ENCODE measurements at places on chromosomes 3 and 15. TPM values are rescaled to one million over a fixed set of nuclear protein-coding genes. Genes with fewer than 3 reads are reported as not detected.

Gene MBD4
- total RNA-seq: 57.6 TPM

Gene KCNH8
- total RNA-seq: not detected

GRCh38 chr3:99499235-99500158 lies 138.9 kb upstream of the COL8A1 start:
- DNase-seq: no peak

- no peak for DNase-seq
Measured at GRCh38 chr3:129106866-129107565, 14.6 kb downstream of the RAB43 start.

DNA sequence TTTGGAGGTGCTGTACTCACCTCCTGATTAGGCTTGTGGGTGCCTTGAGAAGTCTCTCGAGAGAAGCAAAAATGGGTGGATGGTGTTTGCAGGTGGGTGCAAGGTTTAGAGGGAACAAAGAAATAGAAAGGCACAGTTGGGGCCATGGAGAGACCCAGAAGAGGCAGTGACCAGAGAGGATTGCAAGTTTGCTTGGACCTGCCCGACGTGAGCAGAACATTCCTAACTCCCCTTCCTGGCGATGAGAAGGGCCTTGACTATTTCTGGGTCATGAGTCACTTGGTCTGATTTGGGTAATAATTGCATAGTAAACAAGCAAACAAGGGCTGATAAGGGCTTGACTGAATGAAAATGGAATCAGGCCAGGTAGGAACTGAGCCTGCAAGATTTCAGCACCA lies 7.0 kb upstream of the CTSH start:
- no peak for DNase-seq

DNA sequence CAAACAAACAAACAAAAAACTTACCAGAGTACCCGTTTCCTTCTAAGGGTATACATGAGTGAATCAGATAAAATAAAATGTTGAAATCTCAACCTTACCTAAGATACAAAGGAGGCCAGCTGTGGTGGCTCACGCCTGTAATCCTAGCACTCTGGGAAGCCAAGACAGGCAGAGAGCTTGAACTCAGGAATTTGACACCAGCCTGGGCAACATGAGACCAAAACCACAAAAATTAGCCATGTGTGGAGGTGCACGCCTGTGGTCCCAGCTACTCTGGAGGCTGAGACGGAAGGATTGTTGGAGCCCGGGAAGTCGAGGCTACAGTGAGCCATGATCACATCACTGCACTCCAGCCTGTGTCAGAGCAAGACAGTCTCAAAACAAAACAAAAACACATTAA lies 11.0 kb upstream of the FAM219B start:
- DNase-seq: no peak

GRCh38 chr15:90936823-90937222 lies 1.7 kb downstream of the UNC45A start:
- DNase-seq: no peak

Gene C15orf61
- total RNA-seq: 2.3 TPM

DNA sequence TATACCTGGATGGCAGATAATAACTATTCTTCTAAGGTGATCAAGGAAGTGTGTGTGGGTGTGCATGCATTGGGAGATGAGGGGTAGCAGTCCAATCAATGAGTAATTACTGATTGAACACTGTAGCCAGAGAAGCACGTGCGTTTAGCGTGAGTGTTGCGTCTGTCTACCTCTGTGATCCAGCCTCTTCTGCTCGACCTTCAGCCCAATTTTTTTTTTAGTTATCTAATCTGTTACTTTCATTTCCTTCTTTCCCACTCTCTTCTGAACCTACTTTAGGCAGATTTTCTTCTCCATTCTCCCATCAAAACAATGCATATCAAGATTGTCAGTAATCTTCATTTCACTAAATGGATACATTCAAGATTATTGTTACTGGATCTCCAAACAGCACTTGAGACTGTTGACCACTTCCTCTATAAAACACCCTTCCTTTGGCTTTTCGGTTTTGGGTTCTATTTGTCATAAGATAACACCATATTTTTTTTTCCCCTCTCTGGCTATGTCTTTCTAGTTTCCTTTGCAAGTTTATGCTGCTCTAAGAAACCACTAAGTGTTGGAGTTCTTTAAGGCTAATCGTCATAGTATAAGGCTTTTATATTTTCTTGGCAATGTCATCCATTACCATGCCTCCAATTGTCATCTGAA lies 41.0 kb downstream of the MCTP2 start:
- DNase-seq: no peak

- DNase-seq: no peak
Measured at GRCh38 chr15:33675246-33675645, 293.1 kb upstream of the CHRM5 start.

GRCh38 chr3:103349760-103350159 lies 914.9 kb downstream of the ZPLD1 start:
- no peak for DNase-seq

- DNase-seq: peak; percentile 95
Measured at GRCh38 chr3:39146611-39147591, 6.5 kb downstream of the CSRNP1 start.

GRCh38 chr3:196654006-196654734 lies 14.7 kb downstream of the NRROS start:
- no peak for DNase-seq

- no peak for DNase-seq
Measured at GRCh38 chr15:23532024-23532423, 33.5 kb upstream of the MKRN3 start.

Data from ascending aorta (tissue), 2 donors.